Sigmoid colon (tissue), 7 donors: ENCODE measurements at places on chromosomes 5 and 9. TPM values are rescaled to one million over a fixed set of nuclear protein-coding genes. Genes with fewer than 3 reads are reported as not detected.

Gene PALM2AKAP2
- polyA plus RNA-seq, result 0.77 TPM

DNA sequence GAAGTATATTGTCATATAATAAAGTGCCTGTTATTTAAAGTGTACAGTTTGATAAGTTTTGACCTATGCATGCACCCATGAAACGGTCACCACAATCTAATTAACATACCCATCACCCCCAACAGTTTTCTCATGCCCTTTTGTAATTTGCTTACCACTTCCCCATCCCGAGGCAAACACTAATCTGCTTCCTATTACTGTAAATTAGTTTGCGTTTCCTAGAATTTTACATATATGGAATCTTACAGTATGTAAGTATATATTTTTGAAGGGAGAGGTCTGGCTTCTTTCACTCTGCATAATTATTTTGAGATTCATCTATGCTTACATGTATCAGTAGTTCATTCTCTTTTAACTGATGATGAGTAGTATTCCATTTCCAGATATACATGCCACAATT lies 56.5 kb downstream of the AMBP start:
- no peak for DNase-seq

Gene CSF1R
- 26.1 TPM for polyA plus RNA-seq

DNA sequence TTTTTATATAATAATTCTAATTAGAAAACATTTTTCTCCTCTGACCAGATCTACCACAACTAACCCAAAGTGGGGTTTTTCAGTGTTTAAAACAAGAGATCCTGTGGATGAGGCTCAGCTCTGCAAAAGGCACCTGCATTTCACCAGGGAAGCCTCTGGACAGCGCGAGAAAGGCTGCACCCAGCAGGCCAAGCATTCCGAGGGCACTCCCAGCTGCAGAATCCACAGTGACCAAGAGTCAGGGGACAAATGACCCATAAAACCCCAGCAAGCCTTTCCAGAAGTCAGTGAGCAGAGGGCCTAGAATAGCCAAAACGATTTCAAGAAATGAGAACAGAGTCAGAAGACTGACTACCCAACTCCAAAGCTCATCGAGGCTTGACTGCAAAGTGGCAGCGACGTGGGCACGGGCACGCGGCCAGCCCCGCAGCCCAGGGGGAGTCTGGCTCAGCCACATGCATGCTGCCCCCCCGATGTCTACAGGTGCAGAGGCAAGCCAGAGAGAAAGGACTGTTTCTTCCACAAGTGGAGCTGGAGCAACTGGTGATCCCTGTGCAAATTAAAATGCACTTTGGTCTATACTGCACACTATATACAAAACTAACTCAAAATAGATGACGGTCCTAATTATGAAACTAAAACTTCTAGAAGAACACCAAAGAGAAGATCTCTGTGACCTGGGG lies 26.2 kb downstream of the TPPP start:
- DNase-seq, result no peak

DNA sequence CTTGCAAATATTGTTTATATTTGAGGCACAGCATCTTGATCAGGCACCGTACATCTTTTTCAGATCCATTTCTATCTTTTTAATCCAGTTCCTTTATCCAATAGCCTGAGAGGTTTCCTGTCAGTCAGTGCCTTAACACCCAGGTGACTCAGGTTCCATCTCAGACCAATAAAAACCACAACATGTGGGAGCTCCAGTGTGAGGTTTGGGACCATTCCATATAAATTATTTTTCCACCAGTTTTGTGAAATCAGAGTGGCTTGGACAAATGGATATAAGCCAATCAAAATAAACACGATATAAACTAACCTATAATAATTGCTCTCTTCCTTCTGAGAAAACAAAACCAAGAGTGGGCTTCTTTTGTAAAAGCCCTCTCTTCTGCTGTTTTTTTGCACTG lies 351.3 kb downstream of the NTRK2 start:
- DNase-seq, result no peak

GRCh38 chr9:2838371-2839000 lies 5.4 kb downstream of the PUM3 start:
- DNase-seq, result no peak

Gene LCN15
- polyA plus RNA-seq, result 6.6 TPM
